ENCODE measurements at places on chromosomes 13 and 19. TPM values are rescaled to one million over a fixed set of nuclear protein-coding genes. Genes with fewer than 3 reads are reported as not detected.
A peak's percentile ranks its signal among the peaks of the same experiment; 100 is the strongest.

DNA sequence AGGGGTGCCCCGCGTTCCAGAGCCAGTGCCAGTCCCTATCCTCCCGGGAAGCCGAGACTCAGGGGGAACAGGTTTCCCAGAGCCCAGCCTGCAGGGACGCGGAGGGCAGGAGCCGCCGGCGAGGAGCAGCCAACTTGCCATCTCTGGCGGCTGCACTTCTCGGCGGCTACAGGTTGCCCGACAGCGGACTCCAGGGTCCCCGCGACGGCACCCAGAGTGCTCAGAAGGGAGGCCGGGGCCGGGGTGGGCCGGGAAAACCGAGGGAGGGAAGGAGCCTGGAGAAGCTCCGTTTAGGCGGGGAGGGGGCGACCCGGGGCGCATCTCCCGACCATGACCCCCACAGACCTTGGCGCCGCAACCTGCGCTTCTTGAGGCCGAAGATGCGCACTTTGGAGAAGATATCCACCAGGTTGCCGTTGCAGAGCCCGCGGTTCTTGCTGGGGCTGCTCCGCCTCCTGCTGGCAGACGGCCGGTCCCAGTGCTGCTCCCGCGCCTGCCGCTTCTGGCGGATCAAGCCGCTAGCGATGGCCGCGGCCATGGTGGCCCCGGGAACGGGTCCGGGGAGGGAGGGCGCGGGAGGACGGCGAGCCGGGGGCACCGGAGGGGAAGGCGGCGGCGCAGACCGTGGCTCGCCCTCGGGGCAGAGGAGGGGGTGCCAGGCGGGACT is 463.8 kb downstream of the ITGBL1 start:
- H3K27me3 ChIP-seq, result peaks cover 100% of the 10 kb centered on the region
- H3K27ac ChIP-seq, result no peak overlapping the region
- peaks cover 11% of the 10 kb centered on the region for H3K4me1 ChIP-seq
- peak; percentile 84 for DNase-seq

- H3K27me3 ChIP-seq, result no peaks in the 10 kb centered on the region
- no peaks in the 10 kb centered on the region for H3K36me3 ChIP-seq
- H3K4me1 ChIP-seq, result no peaks in the 10 kb centered on the region
- no peak for DNase-seq
Observed at GRCh38 chr13:38530492-38530891, 156.4 kb upstream of the FREM2 start.

DNA sequence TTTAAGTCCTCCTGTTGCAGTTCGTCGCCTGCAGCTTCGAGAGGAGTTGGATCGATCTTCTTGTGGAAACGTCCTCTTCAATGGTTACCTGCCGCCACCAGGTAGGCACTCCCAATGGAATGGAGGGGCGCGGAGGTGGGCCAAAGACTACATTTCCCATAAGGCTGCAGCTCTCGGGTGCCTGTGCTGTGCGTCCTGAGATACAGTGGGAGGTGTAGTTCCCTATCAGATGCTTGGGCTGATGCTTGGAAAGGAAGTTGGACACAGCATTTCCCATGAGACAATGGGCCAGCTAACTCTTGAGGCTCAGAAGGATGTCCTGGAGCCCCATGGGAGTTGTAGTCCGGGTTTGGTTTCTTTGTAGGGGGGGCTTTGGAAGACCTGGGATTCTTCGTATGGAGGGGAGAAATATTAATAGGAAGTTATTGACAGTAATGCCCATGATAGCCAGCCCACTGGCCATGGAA is 1.8 kb downstream of the SHKBP1 start:
- H3K27ac ChIP-seq, result no peak overlapping the region
- no peaks in the 10 kb centered on the region for H3K4me1 ChIP-seq
- H3K36me3 ChIP-seq, result no peaks in the 10 kb centered on the region
- H3K27me3 ChIP-seq, result peaks cover 13% of the 10 kb centered on the region
- H3K4me3 ChIP-seq, result no peak overlapping the region

DNA sequence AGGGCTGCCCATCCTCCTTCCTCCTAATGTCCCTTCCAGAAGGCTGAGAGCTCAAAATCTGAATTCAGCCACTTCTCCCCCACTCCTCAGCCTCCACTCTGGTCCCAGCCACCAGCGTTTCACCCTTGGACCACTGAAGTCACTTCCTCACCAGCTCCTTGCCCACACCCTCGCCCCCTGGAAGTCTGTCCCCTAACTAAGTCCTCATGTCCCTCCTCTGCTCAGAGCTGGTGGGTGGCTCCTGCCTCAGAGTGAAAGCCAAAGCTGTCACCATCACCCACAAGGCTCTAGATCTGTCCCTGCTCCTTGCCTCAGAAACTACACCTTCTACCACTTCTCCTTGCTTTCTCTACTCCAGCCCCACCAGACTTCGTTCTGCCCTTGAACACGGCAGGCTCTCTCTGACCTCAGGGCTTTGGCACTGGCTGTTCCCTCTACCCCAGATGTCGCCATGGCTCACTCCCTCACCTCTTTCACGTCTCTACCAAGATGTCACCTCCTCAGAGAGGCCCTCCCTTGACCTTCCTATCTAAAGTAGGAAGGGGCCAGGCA is 1.7 kb downstream of the ERCC1 start:
- H3K27me3 ChIP-seq, result no peaks in the 10 kb centered on the region
- H3K4me3 ChIP-seq, result no peak overlapping the region
- H3K4me1 ChIP-seq, result peaks cover 5% of the 10 kb centered on the region
- no peak for DNase-seq
- no peaks in the 10 kb centered on the region for H3K36me3 ChIP-seq

DNA sequence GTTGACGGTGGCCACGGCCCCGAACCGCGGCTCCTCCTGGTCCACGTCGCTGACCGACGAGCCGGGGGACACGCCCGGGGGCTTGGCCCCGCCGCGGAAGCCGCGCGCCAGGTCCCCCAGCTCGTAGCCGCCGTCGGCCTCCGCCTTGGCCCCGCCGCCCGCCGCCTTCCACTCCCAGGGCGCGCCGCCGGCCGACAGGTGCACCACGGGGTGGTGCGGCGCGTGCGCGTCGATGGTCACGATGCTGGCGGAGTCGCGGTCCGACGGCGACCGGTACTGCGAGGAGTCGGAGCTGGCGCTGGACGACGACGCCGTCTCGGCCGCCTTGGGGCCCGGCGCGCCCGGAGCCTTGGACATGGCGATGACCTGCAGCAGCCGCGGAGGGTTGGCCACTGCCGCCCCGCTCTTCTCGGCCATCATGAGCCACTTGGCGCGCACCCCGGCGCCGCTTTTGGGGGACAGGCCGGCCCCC is 9.0 kb downstream of the PLPPR3 start:
- H3K4me1 ChIP-seq, result no peaks in the 10 kb centered on the region
- peaks cover 3% of the 10 kb centered on the region for H3K36me3 ChIP-seq
- DNase-seq, result no peak
- H3K27ac ChIP-seq, result no peak overlapping the region
- no peaks in the 10 kb centered on the region for H3K27me3 ChIP-seq

GRCh38 chr13:57825066-57825465 is 193.5 kb downstream of the PCDH17 start:
- no peaks in the 10 kb centered on the region for H3K36me3 ChIP-seq
- H3K27ac ChIP-seq, result no peak overlapping the region
- no peak for DNase-seq
- H3K4me3 ChIP-seq, result no peak overlapping the region
- H3K4me1 ChIP-seq, result peaks cover 4% of the 10 kb centered on the region
- H3K27me3 ChIP-seq, result no peaks in the 10 kb centered on the region

DNA sequence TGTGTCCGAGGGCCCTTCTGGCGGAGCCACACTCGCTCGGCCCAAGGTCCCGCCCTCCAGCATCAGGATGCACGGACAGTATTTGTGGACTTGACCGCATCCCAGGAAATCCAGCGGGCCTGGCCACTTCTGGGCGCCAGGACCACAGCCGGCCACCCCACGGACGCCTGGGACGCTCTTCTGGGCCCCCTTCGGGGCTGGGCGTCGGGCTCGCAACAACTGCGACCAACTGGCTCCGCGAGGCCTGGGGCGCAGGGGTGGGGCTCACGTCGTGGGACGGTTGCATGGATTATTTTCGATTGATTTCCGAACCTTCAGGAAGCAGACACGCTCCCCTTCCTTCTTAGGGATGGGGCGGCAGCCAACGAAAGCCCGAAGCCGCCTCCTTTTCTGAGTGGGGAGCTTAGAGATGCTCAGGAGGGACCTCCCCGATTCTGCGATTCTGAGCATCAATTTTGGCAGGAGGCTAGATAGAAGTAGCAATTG is 521 bp upstream of the NUP58 start:
- peaks cover 10% of the 10 kb centered on the region for H3K4me1 ChIP-seq
- H3K27ac ChIP-seq, result no peak overlapping the region

DNA sequence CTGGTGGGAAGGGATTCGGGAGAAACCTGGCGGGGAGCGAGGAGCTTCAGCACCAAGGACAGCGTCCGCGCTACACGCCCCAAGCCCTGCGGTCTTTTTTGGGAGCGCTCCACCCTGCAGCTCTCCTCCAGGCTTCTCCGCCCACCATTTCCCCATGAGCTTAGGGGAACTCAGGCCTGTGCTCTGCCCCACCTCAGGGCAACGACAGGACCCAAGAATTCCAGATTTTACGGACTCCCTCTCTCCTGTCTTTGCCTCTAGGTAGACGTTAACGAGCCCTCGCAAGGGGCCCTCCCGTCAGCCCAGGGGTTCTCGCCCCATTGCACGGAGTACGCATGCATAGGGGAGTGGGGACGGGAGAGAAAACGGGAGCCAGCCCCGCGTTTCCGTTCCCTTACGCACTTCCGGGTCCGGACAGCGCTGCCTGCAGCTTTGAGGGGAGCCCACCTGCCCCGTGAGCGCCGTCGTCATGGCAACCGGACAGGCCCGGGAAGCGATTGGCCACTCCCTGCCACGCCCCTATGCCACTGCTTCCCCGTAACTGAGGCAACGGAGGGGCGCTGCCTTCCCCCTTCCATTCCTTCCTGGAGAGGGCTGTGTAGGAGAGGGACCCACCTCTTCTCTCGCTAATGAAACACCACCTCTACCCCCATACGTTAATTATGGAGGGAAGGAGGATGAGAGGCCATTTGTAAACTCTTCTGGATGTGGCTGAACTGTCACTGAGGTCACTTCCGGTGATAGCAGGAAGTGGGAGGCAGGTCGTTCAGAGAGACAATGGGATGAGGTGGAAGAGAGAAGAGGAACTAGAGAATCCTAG is 20.8 kb downstream of the NOVA2 start:
- H3K36me3 ChIP-seq, result no peaks in the 10 kb centered on the region
- H3K4me3 ChIP-seq, result peak overlapping the region; percentile 61
- H3K4me1 ChIP-seq, result peaks cover 9% of the 10 kb centered on the region
- no peak overlapping the region for H3K27ac ChIP-seq
- DNase-seq, result peak; percentile 96
- H3K27me3 ChIP-seq, result no peaks in the 10 kb centered on the region

- DNase-seq, result no peak
- H3K36me3 ChIP-seq, result no peaks in the 10 kb centered on the region
- no peaks in the 10 kb centered on the region for H3K27me3 ChIP-seq
- no peak overlapping the region for H3K4me3 ChIP-seq
- H3K27ac ChIP-seq, result no peak overlapping the region
Observed at GRCh38 chr13:113880651-113881611, 17.1 kb upstream of the GAS6 start.

GRCh38 chr19:4304538-4305256 is at the start of gene FSD1:
Gene FSD1, plus strand, starts transcription at chr19:4304598. Its CDS starts 149 bp downstream, at chr19:4304747.
- DNase-seq, result peak; percentile 92
- no peaks in the 10 kb centered on the region for H3K36me3 ChIP-seq
- H3K4me1 ChIP-seq, result peaks cover 10% of the 10 kb centered on the region
- H3K4me3 ChIP-seq, result peak within 1 kb of the TSS; percentile 67
- H3K27ac ChIP-seq, result no peak within 1 kb of the TSS
- H3K27me3 ChIP-seq, result no peaks in the 10 kb centered on the region

DNA sequence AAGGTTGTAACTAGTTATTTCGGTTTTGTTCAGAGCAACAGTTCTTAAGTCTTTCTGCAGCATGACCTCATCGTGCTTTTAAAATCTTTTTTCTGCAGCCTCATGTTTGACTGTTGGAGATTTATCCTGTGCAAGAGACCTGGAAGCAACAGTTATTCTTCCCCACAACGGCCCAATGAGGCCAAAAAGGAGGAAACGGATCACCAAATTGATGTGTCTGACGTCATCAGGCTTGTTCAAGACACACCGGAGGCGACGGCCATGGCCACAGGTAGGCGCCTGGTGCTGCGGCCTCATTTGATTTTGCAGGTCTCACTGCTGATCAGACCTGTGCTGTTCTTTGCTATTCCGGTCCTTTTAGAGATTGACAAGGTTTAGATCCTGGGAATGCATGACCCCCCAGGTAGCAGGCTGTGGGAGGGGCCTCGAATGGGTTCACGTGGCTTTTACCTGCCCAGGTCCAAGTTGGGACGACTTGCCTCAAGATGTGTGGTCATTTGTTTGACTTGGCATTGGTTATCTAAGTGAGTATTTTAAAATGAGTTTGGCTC is 66.8 kb upstream of the MCF2L start:
- H3K36me3 ChIP-seq, result no peaks in the 10 kb centered on the region
- H3K27ac ChIP-seq, result no peak overlapping the region
- no peak for DNase-seq
- no peaks in the 10 kb centered on the region for H3K27me3 ChIP-seq
- H3K4me1 ChIP-seq, result peaks cover 68% of the 10 kb centered on the region

CYP2F1 gene
- not detected for total RNA-seq

ZNF578 gene
- 3.8 TPM for total RNA-seq

PSG4 gene
- not detected for total RNA-seq

All from neural progenitor cell (in vitro differentiated cells).